ENCODE measurements at places on chromosomes 16 and 17.
A peak's percentile ranks its signal among the peaks of the same experiment; 100 is the strongest.

GRCh38 chr17:37605081-37605480, 4.1 kb downstream of the SYNRG start:
- no peak for DNase-seq

DNA sequence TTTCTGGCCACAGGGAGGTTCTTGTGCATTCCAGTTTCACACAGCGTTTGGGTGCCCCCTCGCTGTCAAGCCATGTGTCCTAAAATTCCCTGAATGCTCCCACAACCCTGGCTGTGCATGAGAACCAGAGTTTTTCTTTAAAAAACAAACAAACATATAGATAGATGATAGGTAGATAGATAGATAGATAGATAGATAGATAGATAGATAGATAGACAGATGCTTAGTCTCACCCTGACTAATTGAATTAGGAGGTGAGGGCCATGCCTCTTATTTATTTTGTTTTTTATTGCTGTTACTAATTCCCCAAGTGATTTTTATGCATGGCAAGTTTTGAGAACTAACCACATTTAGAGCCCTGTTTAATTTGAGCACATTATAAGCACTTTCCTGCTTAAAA, 32.2 kb downstream of the PRSS54 start:
- DNase-seq = no peak

GRCh38 chr16:88810166-88810911, 1.4 kb downstream of the APRT start:
- peak; percentile 60 for DNase-seq

GRCh38 chr17:58310511-58311428, 17.8 kb downstream of the TSPOAP1 start:
- no peak for DNase-seq

DNA sequence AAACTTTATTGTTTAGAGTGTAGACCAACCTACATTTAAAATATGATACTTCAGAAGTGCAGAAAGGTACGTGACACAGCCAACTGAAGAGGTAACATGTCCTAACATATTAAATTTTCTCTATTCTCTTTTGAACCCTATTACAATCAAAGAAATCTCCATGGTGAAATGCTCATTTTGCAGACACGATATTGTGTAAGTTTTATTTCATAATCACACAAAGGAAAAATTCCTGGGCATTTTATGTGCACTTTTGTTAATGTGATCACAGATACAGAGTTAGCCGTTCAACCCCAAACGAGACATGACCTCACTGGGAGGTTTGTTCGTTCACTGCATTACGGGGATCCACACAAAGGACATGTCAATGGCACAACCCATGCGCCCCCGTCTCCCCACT, 21.8 kb downstream of the KCNJ16 start:
- no peak for DNase-seq

DNA sequence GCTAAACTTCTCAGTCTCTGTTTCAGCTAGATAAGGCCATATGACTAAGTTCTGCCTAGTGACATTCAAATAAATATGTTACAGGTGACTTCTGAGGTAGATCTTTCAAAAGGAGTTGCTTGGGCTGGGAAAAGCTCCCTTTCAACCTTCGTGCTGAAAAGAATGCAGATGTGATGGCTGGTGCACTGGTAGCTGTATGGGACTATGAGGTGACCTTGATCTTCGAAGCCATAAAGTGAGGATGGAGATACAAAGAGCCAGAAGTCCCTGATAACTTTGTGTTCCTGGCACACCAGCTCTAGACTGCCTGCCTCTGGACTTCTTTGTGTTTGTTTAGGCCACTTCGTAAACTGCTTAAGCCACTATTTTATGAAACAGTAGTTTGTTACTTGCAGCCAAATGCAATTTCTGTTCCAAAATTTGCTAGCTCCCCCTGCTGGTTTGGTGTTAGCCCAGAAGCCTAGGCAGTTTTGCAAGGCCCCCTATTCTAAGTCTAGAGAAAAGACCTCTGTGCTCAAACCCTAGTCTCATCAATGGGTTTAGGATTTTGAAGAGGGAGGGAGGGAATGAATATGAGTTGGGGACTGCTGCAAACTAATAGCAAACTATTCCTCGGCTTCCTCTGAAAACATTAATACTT, 23.3 kb upstream of the ERCC4 start:
- DNase-seq = no peak

GRCh38 chr17:60103957-60104356, 25.2 kb upstream of the HEATR6 start:
- no peak for DNase-seq

GRCh38 chr17:81702934-81703746, at the start of gene MRPL12:
Gene MRPL12, plus strand, starts transcription at chr17:81703367. Its CDS starts 135 bp downstream, at chr17:81703502.
- peak; percentile 92 for DNase-seq

GRCh38 chr17:65123757-65124675, 13.2 kb upstream of the RGS9 start:
- DNase-seq = no peak

- DNase-seq = no peak
Observed at GRCh38 chr17:82980632-82981031, 98.8 kb upstream of the METRNL start.

DNA sequence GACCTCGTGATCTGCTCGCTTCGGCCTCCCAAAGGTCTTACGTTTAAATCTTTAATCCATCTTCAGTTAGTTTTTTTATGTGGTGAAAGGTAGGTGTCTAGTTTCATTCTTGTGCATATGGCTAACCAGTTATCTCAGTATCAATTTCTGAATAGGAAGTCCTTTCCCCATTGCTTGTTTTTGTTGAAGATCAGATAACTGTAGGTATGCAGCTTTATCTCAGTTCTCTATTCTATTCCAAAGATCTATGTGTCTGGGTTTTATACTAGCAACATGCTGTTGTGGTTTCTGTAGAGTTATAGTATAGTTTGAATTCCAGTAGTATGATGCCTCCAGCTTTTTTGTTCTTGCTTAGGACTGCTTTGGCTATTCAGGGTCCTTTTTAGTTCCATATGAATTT, 65.2 kb downstream of the TNFRSF13B start:
- no peak for DNase-seq

DNA sequence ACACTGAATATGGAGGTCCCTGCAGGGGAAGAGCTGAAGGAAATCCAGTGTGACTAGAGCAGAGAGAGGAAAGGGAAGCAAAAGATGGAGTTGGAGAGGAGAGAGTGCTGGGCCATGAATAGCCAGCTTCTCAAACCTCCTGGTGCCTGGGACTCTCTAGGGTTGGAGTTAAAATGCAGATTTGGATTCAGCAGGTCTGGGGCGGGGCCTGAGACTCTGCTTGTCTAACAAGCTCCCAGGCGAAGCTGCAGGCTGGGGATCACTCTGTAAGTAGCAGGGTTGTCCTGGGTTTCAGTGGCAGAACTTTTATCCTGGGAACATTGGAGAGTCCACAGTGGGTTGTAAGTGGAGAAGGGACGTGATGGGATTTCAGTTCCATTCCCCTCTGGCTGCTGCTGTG, 103.4 kb upstream of the PLCG2 start:
- no peak for DNase-seq

DNA sequence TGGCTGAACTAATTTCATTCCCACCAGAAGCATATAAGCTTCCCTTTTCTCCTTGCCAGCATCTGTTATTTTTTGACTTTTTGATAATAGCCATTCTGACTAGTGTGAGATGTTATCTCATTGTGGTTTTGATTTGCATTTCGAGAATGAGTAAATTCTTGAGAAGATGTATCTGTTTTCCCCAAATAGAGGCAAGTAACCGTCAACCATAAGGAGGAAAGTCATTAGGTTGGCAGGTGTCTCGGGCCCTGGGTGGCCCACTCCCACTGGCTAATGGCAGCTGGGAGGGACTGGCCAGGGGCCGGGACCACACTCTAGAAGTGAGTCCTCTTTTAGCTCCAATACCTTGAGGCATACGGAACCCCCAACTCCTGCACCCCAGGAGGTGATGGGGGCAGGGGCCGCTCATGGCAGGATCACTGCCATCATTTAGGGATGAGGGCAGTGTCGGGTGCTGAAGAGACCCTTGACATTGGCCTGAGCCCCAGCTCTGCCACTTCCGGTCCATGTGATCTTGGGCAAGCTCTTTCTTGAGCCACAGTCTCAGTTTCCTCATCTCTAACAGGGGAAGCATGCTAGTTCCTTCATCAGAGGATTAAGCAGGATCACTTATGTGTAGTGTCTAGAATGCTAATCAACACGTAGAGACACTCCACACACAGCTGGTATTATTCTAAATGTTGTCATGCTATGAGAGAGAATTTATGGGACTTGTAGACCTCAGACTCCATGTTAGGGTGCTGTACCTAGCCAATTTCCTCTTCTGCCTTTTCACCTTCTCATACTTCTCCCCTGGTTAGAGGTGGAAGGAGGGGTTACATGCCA, 44.3 kb downstream of the RGS9 start:
- DNase-seq = peak; percentile 18

GRCh38 chr16:68344252-68344651, 33.4 kb downstream of the PRMT7 start:
- DNase-seq = no peak

GRCh38 chr16:73408716-73409115, 360.8 kb upstream of the ZFHX3 start:
- no peak for DNase-seq

DNA sequence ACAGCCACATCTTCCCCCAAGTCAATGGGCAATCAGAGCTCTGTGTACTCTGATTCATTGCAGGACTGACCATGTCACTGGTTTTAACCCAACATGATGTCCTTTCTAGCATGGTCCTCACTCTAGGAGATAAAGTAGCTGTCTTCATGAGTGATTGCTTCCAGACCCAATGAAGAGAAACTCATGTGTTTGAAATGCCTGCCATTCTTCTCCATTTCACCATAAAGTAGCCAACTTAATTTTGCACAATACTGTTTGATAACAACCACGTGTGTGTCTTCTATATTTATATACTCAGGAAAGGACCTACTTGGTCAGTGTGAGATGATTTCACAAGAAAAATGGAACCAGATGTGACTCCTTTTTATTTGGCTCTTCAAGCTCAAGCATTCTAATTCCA, 172.5 kb downstream of the AXIN2 start:
- no peak for DNase-seq

DNA sequence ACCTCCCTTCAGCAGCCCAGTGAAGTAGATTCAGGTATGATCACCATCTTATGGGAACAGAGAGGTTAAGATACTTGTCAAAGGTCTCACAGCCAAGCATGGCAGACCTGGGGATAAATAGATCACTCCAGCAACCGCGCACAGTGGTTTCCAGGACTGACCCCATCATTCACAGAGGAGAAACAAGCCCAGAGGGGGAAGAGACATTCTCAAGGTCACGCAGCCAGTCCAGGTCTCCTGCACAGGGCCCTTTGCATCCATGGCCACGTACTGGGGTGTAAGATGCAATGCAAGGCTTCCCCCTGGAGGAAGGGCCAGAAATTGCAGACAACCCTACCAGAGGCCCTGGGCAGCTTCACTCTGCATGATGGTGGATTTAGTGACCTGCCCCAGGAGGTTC, 19.9 kb downstream of the TLE7 start:
- DNase-seq = peak; percentile 39

- DNase-seq = no peak
Observed at GRCh38 chr17:80129006-80129565, 17.8 kb downstream of the EIF4A3 start.

DNA sequence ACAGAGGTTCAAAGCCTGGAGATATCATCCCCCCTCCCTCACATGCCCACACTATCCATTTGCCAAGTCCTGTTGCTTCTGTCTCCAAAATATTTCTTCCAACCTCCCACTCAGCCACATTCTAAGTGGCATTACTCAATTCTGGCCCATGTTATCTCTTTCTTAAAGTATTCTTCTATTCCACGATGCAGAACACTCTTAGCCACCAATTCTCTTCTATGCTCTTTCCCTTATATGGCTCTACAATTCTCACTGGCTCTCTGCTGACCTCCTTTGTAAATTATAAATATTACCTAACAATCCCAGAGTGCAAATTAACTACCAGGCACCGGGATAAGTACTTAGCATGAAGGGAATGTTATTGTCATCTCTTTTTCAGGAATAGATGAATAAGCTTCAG, 82.4 kb downstream of the KCNJ2 start:
- DNase-seq = no peak

DNA sequence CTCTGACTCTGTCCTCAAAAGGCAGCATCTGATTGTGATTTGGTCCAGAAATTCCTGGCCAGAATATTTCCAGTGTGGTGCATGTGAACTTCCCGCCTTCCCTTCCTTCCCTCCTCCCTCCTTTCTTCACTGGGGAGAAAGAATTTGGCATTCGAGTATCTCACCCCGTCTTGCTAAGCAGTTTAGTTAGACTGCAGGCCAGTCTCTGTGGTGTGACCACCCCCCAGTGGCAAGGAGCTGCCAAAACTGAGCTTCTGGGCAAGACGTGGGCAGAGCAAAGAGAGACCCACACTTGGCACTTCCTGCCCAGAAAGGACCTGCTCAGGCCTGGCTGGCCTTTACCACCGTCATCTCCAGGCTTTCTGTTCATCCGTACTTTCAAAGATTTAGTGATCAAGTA, 36.4 kb downstream of the SNX20 start:
- DNase-seq = peak; percentile 29

DNA sequence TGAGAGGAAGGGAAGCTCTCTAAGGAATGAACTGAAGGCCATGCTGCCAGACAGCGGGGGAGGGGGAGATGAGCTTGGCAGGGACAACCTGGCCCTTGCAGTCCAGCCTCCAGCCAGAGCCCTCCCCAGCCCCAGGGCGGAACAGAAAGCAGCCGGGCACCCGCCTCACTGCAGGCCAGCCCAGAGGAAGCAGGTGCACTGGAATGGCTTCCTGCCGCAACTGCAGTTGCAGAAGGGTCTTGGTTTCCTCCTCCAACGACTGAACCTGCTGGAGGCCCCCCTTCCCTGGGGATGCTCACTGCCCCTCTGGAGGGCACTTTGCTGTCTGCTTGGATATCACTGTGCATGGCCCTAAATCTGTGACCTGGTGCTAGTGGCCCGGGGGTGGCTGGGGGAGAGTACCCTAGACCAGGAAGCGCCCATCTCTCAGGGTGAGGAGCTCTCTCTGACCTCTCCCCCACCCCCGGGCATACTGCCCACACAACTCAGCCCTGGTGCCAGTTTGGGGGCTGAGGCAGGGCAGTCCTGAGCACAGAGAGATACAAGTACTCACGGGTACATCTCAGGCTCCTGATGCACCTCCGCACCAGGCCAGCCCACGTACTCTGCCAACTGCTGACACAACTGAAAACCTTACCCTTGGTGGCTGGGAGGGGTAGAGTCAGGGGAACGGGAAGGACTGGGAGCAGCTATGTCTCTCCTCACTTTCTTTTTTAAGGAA, 41.1 kb downstream of the MYO18A start:
- peak; percentile 35 for DNase-seq

DNA sequence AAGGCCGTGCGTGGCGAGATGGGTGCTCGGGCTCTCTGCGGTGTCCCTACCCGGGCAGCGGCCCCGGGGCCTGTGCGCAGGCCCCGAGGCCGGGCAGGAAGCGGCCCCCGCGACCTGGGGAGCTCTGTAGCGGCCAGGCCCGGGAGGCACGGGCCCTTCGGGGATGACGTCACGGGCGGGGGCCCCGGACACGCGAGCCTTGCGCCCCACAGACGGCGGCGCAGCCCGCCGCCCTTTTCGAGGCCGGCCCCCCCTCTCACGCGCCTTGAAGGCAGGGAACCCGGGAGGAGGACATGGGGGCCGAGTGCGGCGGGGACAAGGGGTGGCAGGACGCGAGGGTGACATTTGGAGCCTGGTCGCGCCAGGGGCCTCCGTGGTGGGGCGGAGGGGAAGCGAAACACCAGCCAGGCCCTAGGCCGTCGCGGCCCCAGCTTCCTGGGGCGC, 1.1 kb downstream of the RAI1 start:
- DNase-seq = peak; percentile 74
